ENCODE measurements at places on chromosomes 11 and 22.

GRCh38 chr22:47014636-47015345, 252.3 kb downstream of the TBC1D22A start:
- no peak for DNase-seq

GRCh38 chr11:69299023-69299461, 5.1 kb downstream of the MYEOV start:
- DNase-seq, result no peak

DNA sequence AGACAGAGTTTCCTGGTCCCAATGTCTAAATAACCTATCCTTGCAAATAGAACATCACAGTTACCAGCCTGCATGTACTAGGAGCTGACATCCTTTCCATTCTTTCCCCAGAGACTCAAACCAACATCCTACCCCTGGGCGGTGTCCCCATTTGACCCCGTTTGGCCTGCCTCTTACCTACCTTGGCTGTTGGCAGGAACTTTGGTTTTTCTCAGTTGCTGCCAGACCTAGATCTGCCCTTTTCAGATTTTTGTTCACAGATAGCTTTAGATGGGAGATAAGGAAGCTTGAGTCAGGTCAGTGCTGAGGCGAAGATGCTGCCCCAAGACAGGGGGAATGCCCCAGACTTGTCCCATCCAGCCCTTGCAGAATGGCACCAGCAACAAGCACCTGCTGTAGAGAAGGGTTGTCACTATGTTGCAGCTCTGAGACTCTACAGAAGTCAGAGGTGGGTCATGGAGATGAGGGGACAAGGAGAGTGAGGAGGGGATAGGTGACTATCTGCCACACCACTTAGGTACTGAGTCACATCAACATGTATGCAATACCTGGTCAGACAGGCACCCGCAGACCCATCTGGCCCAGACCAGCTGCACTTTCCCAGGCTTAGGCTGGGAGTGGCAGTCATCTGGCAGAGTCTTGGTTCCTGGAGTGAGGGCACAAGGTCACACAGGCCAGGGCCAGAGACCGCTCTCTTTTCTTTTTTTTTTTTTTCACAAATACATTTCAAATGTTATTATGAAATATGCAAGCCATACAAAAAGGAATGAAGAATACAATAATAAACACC, 61.5 kb upstream of the POU2AF1 start:
- no peak for DNase-seq

GRCh38 chr11:85086504-85087284, 540.5 kb downstream of the DLG2 start:
- DNase-seq, result no peak

- DNase-seq, result no peak
These were observed 943.9 kb downstream of the OPCML start for GRCh38 chr11:132588366-132588765.

DNA sequence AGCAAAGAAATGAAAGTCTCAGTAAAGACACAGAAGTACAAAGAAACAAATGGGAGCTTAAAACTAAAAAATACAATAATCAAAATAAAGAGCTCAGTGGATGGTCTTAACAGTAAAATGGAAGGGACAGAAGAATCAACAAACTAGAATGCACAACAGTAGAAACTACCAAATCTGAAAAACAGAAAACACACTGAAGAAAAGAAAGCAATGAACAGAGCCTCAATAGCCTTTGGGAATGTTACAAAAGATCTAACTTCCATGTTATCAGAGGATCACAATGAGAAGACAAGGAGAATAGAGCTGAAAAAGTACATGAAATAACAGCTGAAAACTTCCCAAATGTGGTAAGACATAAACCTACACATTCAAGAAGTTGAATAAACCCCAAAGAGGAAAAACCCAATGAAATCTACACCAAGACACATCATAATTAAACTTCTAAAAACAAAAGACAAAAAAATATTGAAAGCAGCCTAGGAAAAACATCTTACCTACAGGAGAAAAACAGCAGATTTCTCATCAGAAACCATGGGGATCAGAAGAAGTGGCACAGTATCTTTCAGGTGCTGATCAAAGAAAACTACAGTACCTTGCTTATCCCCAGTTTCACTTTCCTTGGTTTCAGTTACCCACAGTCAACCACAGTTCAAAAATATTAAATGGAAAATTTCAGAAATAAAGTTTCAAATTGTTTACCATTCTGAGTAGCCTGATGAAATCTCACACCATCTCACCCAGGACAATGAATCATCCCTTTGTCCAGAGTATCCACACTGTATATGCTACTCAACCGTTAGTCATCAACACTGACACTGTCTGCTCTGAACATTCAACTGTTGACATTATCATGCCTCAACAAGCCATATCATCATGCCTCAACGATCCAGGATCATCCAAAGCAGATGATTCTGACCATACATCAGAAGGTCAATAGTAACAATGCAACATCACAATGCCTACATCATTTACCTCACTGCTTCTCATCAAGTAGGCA, 22.2 kb downstream of the RRAS2 start:
- DNase-seq, result no peak

GRCh38 chr11:127995921-127996320, 591.4 kb downstream of the ETS1 start:
- no peak for DNase-seq

GRCh38 chr22:42758931-42759629, 38.4 kb upstream of the A4GALT start:
- DNase-seq, result no peak

DNA sequence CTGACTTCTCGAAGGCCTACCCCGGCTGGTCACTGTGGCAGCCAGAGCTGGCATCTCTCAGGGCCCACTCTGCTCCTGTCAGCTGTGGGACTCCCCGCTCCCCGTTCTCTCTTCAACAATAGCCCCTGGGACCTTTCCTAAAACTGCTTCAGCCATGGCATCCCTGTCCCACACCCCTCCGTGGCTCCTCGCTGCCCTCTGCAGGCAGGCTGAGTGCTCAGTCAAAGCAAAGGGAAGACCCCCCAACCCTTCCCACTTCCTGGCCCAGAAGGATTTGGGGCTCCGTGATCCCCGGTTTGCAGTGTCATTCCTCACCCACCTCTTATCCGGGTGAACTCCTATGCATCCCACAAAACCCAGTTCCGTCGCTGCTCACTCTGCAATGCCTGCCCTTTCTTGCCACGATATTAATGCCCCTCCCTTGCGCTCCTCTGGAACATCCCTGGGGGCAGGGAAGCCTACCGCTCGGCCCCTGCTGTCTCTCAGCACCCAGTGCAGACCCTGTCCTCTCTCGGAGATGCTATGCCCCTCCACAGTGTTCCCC, 1.6 kb upstream of the TH start:
- no peak for DNase-seq

DNA sequence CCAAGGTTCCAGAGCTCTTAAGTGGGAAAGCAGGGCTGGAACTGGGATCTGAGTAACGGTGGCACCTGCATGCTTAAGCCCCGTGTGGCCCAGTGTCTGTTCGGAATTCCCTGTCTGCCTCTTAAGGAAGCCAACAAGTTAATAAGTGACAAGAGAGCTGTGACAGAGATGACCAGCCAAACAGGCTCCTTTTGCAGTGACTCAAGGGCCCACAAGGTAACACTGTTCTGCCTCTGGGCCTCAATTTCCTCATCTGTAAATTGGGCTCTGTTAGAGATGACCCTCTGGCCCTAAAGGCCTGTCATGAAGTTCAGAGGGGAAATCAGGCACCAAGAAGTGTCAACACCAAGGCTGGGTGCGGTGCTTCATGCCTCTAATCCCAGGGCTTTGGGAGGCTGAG, 18.6 kb downstream of the USH1C start:
- DNase-seq, result no peak

- no peak for DNase-seq
These were observed 30.2 kb downstream of the ARHGEF17 start for GRCh38 chr11:73338279-73338678.

DNA sequence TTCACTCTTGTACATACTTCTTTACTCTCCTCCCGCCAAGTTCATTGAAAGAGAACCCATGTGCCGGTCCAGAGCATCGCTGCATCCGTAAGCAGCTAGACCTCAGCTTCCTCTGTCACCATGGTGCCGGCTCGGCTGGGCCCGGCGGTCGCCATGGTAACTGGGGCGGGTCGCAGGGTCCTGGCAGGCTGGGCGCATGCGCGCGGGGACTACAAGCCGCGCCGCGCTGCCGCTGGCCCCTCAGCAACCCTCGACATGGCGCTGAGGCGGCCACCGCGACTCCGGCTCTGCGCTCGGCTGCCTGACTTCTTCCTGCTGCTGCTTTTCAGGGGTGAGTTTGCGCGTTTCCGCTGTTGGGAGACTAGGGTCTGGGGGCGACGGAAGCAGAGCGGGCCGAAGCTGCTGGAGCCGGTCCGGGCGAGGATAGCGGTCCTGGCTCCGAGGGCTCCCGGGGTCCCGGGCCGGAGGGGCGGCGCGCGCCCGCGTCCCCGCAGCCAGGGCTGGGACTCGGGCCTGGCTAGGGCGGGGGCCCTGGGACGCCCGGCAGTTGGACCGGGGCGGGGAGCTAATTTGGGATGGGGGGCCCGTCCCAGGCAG, at the start of gene JAM3:
Gene JAM3 (plus strand): TSS at position 244 of the 597 bp plus-strand sequence. CDS start 12 bp downstream, at position 256.
- peak; percentile 94 for DNase-seq

DNA sequence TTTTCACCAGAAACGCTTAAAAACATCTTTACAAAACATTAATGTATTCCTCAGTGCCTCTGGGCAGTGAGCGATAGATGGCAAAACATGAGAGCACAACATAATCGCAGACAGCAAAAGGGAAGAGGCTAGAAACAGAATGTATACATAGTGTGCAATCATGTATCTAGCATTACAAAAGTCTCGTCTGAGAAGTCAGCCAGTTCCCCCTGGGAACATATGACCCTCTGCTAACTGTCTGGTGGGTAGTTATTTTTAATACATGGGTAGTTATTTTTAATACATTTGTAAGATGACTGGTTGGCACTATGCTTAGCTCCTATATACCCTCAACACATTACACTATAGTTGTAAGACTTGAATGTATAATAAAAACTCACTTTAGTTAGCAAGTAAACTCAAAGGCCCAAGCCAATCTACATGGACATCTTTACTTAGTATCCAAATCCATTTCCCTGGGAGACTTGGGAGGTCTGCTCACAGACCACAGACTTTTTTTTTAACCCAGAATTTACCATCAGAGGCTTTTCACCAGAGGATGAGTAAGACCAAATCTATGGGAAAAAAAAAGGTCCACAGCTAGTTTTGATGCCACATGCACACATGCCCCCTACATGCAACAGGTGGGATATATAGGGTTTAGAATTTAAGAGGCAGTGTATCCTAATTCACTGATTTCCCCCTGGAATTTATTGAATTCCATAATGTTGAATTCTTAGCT, 71.7 kb downstream of the AMBRA1 start:
- no peak for DNase-seq

GRCh38 chr11:17603056-17603825, 56.2 kb downstream of the OTOG start:
- DNase-seq, result no peak

GRCh38 chr11:77396305-77396704, 77.6 kb downstream of the PAK1 start:
- DNase-seq, result no peak

GRCh38 chr11:102361086-102362031, 14.3 kb downstream of the BIRC2 start:
- no peak for DNase-seq

DNA sequence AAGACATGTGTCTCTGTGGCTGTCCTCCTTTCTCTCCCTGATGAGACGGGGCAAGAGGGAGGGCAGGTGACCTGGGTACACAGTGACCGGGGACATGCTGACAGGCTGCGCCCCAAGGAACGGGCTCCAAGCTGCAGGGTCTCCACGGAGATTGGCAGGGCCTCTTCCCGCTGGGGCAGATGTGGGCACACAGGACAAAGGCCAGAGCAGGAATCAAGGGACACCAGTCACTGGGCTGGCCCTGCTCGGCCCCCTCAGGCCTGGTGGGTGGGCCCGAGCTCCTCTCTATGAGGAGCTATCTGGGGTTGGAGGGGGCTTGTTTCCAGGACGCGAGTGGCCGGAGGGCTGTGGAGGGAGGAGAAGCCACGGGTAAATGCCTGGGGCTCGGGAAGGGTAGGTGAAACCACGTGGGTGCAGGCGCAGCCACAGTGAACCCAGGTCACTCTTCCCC, 11.2 kb downstream of the PNPLA5 start:
- DNase-seq, result no peak

GRCh38 chr11:94154095-94154856, 25.6 kb downstream of the PANX1 start:
- DNase-seq, result no peak

DNA sequence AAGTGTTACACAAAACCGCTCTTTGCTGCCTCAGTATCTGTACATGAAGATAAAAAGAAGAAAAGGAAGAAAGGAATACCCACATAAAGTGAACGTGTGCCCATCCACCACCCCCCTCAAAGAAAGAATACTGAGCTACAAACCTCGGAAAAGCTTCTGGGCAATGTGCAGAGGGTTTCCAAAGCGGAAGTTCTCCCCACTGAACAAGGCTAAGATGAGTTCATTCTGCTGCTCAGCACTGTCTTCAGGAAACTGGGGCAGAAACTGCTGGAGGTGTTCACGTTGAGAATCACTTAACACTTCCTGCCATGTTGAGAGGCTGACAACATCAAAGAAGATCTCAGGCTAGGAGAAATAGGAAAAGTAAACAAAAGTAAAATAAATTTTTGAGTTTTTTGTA, 6.9 kb downstream of the NFRKB start:
- DNase-seq, result no peak

GRCh38 chr22:26585104-26585790, 4.7 kb downstream of the TPST2 start:
- no peak for DNase-seq

DNA sequence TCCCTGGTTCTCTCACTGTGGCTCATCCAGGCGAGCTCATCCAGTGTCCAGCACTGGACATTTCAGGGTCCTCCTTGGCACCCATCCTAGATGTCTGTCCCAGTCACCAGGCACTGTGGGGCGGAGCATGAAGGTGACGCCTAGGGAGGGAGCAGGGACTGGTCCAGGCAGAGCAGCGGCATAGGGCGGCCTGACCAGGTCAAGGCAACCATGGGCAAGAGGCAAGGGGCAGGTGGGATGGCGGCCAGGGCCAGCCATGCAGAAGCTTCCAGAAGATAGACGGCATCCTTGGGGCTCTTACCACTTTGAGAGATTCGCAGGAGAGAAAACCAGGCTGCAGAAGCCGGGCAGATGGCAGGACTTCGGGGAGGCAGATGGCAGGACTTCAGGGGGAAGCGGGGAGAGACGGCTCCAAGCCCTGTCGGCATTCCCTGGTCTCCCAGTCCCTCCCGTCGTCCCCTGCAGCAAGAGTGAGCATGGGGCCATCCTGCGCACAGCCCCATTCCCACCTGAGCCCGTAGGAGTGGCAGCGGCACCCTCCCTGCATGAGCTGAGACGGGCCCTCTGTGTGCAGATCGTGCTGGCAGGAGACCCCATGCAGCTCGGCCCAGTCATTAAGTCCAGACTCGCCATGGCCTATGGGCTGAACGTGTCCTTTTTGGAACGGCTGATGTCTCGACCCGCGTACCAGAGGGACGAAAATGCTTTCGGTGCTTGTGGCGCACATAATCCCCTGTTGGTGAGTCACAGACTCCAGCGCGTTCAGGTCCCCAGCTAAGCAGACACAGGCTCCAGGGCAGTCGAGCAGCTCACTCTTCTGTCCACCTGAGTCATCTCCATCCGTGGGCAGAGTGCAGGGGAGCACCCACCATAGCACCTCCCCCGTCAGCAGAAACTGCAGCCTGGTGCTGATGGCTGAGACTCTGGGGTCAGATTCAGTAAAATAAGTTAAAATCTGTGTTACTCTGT, 20.1 kb upstream of the PANX2 start:
- DNase-seq, result no peak

Data from substantia nigra (tissue), 51 donors.